ENCODE measurements at places on chromosomes 6 and 20. TPM values are rescaled to one million over a fixed set of nuclear protein-coding genes. Genes with fewer than 3 reads are reported as not detected.
A peak's percentile ranks its signal among the peaks of the same experiment; 100 is the strongest.

- DNase-seq, result no peak
Measured at GRCh38 chr6:87907521-87907920, 140.1 kb upstream of the SPACA1 start.

GRCh38 chr20:4925842-4926530 lies 75.3 kb downstream of the SLC23A2 start:
- peak; percentile 75 for DNase-seq

DNA sequence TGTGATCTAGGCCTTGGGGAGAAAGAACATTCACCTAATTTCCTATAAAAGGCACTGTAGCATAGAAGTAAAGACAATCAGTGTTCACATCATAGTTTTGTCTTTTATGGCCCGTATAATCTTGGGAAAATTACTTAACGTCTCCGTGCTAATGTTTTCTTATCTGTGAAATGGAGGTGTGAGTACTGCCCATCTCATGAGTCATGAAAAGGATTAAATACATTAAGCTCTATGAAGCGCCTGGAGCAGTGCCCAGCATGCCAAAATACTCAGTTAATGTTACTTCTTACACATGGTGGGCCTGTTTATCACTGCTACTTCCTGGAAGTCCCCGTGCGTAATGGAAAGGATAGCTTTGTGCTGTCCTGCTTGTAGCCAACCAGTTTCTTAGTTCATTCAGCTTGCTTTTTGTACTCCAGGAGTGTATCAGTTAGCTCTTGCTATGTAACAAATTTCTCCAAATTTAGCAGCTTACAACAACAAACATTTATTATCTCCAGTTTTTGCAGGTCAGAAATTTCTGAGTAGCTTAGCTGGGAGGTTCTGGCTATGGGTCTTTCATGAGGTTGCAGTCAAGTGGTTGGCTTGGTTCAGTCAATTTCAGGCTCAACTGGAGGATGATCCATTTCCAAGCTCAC lies 103.6 kb upstream of the BMP2 start:
- DNase-seq, result no peak

DNA sequence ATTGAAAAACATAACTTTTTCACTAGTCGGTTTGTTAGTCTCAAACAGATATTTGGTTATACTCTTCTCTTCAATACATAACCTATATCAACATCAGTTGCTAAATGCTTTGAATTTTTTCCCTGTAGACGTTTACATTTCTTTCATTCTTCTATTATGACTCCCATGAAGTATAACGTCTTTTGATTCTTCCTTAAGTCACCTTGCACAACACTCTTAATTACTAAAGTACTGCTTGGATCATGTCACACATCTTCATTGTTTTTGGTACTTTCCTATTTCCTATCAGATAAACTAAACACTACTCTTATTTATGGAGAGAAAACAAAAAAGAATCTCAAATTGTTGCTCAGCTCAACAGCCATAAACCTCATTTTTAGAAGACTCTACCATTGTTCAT lies 23.0 kb upstream of the BMP5 start:
- no peak for DNase-seq

GRCh38 chr6:33206864-33207551 lies 1.3 kb upstream of the RING1 start:
- no peak for DNase-seq

- peak; percentile 40 for DNase-seq
Measured at GRCh38 chr6:15061180-15061641, 184.7 kb upstream of the JARID2 start.

- DNase-seq, result no peak
Measured at GRCh38 chr6:64347411-64347810, 711.8 kb downstream of the PHF3 start.

- DNase-seq, result no peak
Measured at GRCh38 chr6:43747784-43748183, 22.2 kb upstream of the VEGFA start.

DNA sequence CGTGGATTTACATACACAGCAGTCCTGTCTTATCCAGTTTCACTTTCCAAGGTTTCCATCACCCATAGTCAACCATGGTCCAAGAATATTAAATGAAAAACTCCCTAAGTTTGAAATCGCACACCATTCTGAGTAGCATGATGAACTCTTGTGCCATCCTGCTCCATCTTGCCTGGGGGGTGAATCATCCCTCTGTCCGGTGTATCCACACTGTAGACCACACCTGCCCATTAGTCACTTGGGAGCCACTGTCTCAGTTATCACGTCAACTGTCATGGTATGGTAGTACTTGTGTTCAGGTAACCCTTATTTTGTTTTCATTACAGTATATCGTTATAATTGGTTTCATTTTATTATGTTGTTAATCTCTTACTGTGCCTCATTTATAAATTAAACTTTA lies 38.5 kb downstream of the PTGIS start:
- DNase-seq, result no peak

- no peak for DNase-seq
Measured at GRCh38 chr6:50128420-50129005, 78.8 kb upstream of the DEFB112 start.

- DNase-seq, result peak; percentile 57
Measured at GRCh38 chr6:168417191-168417590, 23.8 kb upstream of the SMOC2 start.

DNA sequence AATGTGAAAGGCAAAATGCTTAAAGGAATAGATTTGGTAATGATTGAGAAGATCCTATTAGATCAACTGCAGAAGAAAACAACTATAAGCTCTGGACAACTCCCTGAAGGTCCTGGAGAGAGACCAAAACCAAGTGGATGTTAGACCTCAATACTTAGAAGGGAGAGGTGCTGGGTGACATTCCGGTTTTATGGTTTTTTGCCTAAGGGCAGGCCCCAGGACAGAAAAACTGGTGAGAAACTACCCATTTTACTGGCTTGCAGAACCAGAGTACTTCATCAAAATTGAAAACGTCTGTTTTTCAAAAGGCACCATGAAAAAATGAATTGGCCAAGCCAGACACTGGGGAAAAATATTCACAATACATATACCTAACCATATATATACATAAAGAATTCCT lies 26.3 kb downstream of the SAMHD1 start:
- DNase-seq, result no peak

DNA sequence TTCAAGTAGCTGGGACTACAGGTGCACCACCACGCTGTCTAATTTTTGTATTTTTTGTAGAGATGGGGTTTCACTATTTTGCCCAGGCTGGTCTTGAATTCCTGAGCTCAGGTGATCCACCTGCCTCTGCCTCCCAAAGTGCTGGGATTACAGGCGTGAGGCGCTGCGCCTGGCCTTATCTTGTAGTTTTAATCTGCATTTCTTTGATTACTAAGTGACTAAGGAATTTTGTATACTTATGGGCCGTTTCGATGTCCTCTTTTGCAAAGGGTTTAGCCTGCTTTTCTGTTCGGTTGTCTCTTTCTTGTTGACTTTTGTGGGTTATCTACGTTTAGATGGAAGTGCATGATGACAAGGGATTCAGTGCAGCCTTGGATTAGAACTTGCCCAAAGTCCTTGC lies 500.6 kb downstream of the QKI start:
- no peak for DNase-seq

- no peak for DNase-seq
Measured at GRCh38 chr20:49161428-49162152, 26.5 kb downstream of the STAU1 start.

- DNase-seq, result no peak
Measured at GRCh38 chr20:1937316-1937976, 42.2 kb downstream of the SIRPA start.

DNA sequence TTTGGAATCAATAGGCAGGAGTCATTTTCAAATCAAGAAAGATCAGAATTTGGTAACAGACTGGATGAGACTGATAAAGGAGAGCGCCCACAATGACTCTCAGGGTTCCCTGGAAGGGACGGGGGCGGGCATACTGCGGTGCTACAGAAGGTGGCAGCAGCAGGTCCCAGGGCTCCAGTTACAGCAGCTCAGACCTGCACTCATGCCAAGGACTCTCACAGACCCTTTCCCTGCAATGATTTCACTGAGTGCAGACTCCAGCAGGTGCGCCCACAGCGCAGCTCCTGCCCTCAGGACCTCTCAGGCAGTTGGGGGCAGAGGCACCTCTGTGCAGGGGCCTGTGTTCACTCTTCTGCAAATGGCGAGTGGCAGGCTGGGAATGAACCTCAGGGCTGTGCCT lies 359.8 kb downstream of the ZFAND3 start:
- no peak for DNase-seq

DNA sequence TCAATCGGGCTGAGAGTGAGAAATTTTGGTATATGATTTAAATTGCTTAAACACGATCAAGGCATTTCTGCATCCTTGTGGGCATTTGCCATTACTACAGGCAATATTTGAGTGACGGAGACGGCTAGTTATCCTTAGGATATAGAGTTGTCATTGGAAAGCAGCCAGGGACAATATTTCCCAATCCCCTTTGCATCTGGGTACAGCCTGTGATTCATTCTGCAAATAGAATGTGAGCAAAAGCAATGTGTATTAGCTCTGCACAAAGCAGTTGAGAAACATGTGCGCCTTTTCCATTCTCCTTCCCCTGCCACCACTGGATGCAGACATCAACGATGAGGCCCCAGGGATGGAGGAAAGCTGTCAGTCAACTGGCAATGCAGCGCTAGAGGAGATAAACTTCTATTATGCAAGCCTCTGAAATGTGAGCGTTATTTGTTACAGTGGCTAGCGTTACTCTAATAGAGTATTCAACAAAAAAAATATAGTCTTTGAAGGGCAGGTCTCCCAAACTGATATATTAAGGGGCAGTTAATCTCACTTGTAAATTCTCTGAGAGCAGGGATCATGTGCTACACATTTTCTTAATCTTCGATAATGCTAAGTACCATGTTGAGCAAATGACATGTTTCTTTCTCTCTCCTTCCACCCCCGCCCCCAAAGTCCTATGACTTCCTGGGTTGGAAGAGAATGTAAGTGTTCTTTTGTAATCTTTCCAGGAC lies 37.1 kb upstream of the NCOA3 start:
- DNase-seq, result peak; percentile 57

DNA sequence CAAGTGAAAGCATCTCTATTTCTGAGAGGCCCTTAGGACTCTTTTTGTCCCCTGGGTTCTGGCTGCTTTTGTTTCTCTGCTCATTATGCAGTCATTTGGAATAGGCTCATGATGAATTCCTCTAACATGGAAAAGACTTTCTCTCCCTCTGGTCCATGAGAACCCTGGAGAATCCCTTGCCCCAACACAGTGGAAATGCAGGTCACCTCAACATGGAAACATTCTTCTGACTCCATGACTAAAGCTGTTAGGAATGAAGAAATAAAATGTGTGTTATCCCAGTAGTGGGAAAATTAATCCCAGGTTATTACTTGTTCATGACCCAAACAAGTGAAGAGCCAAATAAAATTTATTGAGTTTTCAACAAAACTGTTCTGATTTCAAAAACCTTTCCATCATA lies 458.6 kb downstream of the EPM2A start:
- no peak for DNase-seq

GRCh38 chr6:154261688-154262397 lies 94.8 kb downstream of the IPCEF1 start:
- DNase-seq, result no peak

- DNase-seq, result no peak
Measured at GRCh38 chr6:33904747-33905065, 100.9 kb upstream of the MLN start.

- DNase-seq, result no peak
Measured at GRCh38 chr20:61968932-61969331, 96.7 kb downstream of the TAF4 start.

GRCh38 chr6:167711768-167712730 lies 114.7 kb upstream of the AFDN start:
- no peak for DNase-seq

DNA sequence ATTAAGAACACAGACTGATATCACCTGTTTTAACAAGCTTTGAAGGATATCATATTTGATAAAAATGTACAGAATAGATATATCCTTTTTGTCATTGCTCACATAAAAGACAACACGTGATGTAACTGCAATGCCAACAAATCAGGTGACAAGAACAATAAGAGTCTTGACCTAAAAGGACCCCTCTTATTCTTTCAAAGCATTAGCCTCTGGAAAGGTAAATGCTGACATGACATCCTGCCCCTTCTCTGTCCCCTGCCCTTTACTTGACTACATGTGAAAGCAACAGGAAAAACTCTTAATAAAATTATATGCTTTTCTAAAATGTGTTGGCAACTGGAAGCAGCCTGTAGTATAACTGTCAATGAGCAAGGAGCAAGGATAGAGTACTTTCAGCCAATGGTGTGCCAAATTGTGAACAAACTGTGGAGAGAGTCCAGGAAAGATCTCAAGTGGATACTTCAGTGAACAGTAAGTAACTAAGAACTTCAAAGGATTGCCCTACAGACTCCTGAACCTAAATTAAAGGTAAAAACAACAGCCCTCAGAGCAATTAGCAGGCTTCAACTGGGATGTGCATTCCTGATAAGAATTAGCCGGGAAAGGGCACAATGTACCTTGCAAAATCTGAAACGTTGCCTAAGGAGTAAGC lies 16.3 kb downstream of the PTPRK start:
- DNase-seq, result no peak

DNA sequence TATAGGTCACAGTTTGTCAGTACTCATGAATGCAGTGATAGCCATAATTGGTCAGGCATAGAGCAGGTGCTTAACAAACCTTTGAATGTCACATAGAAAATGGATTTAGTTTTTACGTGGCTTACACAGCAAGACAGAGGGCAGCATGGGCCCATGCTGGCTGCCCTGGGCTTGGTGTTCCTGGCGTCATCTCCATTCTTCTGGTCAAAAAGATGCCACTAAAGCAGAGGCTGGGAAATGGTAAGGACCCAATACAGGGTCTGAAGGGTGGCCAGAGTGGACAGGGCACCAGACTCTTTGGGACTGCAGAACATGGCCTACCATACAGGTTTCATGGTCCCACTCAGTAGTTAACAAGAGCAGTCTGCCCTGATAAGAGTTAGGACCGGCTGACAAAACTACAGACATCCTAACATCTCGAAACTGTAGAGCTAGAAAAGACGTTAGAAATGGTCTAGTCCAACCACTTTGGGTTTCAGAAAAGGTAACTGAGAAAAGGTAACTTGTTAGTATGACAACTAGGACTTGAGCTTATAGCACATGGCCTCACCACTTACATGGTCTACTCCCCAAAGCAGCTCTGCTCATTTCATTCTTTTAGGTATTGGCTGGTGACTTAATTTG lies 22.6 kb downstream of the HEBP2 start:
- DNase-seq, result no peak

DNA sequence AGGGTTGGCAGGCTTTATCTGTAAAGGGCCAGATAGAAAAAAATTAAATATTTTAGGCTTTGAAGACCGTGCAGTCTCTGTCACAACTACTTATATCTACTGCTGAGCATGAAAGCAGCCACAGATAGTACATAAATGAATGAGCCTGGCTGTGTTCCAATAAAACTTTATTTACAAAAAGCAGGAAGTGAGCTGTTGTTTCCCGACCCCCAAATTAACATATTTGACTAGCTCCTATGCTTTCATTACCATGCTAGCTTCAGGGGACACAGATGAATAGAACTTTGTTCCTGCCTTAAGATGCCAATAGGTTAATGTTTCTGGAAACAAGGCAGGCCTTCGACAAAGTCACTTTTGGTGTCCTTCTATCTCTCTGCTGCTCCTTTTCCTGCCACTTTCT lies 1058.0 kb upstream of the FLRT3 start:
- DNase-seq, result no peak

Gene CRYBG1
- 2.0 TPM for total RNA-seq

Gene BPI
- total RNA-seq, result not detected

Gene SPATS1
- total RNA-seq, result not detected

Gene SEC23B
- 9.5 TPM for total RNA-seq

Gene OXT
- not detected for total RNA-seq

Gene ZSWIM3
- 1.9 TPM for total RNA-seq

Gene BTNL2
- total RNA-seq, result not detected

Gene GSTA5
- total RNA-seq, result not detected

Gene SERAC1
- total RNA-seq, result 5.6 TPM

Gene PTK6
- total RNA-seq, result not detected

Gene CEP43
- total RNA-seq, result 12.3 TPM

Gene ADGRG6
- 3.8 TPM for total RNA-seq

Gene MBOAT1
- total RNA-seq, result 5.0 TPM
